ENCODE measurements at places on chromosomes 16 and 17.

GRCh38 chr17:41308251-41308917 lies 725 bp downstream of the KRTAP16-1 start:
- no peak for DNase-seq

DNA sequence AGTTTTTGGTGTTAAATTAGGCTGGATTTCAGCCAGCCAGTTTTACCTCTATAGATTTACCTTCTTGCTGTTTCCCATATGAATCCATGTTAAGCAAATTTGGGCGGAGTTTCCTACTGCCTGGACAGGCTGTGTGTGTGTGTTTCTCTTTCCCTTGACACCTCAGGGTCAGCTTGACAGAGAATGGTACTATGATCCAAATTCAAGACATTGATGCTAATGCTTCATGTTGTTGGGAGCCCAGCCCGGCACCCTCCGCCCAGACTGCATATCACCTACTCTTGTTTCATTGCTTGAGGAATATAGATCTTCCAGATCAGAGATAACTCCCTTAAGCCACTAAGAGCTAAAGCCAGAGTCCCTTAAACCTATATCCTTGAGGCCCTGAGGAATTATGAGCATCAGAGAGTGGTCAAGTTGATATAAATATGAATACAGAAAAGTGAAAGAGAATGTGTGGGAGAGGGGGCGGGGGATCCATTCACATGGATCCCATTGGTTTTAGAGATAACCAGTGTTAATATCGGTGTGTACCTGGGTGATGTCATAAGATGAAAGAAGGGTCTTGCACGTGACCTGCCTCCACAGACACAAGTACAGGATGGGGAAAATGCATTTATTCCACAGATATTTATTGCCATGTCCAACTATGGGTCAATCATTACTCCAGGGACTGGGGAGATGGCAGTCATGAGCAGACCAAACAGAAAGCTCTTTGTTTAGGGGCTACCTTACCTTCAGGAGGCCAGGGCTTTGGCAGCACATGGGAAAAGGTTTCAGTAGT lies 69.7 kb downstream of the WIPI1 start:
- no peak for DNase-seq

DNA sequence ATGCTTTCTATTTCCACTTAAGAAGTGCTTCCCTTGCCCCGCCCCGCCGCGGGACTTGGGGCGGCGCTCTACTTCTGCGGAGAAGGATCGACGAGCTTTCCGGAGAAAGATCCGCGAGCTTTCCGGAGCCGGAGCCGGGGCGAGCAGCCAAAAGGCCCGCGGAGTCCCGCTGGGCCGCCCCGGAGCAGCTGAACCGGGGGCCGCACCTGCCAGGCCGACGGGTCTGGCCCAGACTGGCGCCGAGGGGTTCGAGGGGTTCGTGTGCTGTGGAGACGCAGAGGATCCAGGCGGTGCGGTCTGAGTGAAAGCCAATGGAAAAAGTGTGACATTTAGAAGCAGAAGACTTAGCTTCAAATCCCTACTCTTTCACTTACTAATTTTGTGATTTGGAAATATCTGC lies 50.8 kb downstream of the TBC1D26 start:
- DNase-seq = peak; percentile 57

GRCh38 chr17:37555386-37555785 lies 53.8 kb downstream of the SYNRG start:
- DNase-seq = no peak

DNA sequence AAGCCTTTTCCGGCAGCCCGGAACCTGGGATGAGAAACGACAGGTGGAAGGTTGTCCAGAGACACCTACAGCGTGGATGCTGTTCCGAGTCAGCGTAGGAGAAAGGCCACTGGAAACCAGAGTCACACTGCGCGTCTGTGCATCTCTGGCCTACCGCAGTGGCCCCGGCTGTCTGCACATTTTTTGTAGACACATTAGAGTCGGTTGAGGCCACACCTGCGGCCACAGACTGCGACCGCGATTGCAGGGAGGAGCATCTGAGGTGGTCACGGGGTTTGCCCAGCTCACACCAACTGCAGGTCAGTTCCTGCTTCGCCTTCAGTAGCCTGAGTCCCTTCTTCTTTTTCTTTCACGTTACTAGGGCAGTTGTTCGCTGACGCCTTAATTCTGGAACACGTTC lies 52.4 kb downstream of the WDR45B start:
- DNase-seq = no peak

GRCh38 chr16:57915811-57916488 lies 55.0 kb downstream of the CNGB1 start:
- no peak for DNase-seq

DNA sequence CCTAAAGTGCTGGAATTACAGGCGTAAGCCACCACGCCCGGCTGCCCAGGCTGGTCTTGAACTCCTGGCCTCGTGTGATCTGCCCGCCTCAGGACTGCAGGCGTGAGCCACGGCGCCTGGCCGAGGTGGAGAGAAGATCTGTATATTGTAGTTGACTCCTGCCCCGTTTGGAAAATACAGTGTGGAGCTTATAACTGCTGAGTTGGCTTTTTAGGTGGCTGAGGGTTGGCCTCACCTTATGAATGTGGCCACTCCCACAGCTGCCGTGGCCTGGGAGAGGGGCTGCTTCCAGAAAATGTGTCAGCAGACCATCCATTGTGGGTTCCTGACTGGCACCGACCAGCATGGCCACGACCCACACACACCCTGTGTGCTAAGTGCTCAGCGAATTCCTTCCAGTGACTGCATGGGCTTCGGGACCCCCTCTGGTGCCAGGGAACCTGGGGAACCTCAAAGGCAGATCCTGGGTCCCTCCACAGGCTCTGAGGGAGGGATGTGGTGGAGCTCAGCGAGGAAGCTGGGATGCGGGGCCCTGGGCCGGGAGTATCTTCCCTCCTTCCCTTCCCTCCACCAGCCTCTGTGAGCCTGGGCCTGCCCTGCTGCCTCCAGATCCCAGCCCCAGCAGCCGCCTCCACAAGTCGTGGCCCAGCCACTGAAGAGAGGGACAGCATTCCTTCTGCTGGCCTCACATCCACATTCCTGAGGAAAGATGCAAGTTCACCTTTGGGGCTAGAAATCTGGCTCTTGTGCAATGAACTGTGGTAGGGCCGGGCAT lies 10.9 kb upstream of the RAB11FIP3 start:
- peak; percentile 28 for DNase-seq

- peak; percentile 51 for DNase-seq
Observed at GRCh38 chr17:44878627-44879221, 20.5 kb downstream of the EFTUD2 start.

DNA sequence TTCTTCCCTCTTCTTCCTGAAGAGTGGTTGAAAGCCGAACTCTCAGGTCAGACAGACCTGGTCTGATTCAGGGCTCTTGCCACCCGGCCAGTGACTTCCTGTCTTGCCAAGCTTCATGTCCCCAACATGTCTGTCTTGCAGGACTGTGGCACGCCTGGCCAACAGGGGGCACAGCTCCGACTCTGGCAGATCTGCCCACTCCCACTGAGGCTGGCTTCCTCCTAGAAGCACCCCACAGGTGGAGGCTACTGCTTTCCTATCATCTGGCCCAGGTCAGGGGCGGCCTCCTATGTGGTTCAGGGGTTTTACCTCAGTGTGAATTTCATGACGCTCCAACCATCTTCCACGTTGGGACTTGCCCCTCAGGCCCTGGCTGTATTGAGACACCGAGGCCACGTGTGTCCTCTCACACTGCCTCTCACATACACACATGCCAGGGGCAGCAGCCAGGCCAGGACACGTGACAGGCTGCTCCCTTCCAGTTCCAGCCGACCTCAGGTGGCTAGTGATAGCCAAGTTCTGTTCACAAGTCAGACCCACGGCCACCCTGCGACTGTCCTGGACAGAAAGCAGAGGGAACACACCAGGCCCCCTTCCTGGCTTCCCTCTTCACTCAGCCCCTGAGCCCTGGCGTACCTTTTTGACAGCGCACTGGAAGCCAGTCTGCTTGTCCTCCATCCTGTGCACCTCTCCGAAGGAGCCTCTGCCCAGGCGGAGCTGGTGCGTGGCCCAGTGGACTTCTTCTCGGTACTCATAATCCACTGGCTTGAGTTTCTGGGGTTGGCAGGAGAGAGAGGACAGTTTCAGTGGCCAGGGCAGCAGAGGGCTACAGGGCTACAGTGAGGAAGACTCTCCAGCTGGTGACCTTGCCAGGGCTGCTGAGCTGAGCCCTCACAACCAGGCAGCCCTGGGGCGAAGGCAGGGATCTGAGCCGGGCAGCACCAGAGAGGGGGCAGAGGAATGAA lies 22.6 kb upstream of the SPATA32 start:
- no peak for DNase-seq

GRCh38 chr16:67968400-67969253 lies at the start of gene SLC12A4:
TSS of gene SLC12A4 (minus strand) at chr16:67968637. CDS start at chr16:67968553, 84 bp downstream.
- peak; percentile 94 for DNase-seq

DNA sequence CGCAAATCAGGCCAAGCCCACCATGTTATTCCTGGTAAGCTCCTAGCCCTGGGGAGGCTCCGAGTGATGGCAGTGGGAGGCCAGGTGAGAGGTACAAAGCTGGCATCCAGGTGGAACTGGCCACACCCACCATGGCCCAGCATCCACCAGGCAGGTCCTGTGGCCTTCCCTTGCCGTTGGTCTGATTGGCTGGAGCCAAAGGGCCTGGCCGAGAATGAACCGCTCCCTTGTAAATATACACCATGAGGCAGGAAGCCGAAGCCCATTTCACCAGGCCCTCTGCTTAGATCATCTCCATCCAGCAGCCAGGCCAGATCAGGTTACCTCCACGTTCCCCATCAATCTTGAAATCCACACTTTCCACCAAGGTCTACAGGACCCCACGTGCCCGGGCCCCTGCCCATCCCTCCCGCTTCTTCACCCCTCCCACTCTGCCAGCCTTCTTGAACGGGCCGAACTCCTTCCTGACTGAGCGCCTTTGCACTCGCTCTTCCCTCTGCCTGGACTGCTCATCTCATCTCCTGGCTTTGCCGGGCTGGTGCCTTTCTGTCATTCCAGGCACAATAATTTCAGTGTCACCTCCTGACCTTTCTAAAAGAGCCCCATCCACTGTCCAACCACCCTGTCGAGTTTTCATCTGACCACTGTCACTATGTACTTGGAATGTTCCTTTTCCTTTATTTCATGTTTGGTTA lies 5.8 kb downstream of the SOCS1 start:
- DNase-seq = no peak

GRCh38 chr16:68288252-68288650 lies 22.5 kb downstream of the SLC7A6OS start:
- DNase-seq = no peak

- DNase-seq = no peak
Observed at GRCh38 chr17:21304091-21304490, 19.6 kb downstream of the MAP2K3 start.

GRCh38 chr17:75590849-75591721 lies 3.5 kb downstream of the MYO15B start:
- no peak for DNase-seq

- DNase-seq = peak; percentile 65
Observed at GRCh38 chr16:46830417-46830901, 521 bp downstream of the C16orf87 start.

DNA sequence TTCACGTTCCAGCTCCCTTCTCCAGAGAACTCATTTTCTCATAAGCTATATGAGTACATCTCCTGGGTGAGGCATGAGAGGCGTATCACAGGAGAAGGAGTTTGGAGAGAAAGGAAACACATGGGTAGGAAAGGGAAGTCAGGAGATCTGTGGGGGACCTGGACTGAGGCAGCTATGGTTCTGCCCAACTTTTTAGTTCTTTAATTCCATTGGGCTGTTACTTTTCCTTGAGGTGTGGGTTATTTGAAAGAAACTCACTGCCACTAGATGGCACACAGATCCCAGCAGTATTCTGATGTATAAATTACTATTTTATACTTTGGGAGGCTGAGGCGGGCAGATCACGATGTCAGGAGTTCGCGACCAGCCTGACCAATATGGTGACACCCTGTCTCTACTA lies 63.6 kb downstream of the NUP93 start:
- DNase-seq = peak; percentile 67
